Sciatic nerve (tissue), 2 donors: ENCODE measurements at places on chromosomes 4 and X. TPM values are rescaled to one million over a fixed set of nuclear protein-coding genes. Genes with fewer than 3 reads are reported as not detected.

DNA sequence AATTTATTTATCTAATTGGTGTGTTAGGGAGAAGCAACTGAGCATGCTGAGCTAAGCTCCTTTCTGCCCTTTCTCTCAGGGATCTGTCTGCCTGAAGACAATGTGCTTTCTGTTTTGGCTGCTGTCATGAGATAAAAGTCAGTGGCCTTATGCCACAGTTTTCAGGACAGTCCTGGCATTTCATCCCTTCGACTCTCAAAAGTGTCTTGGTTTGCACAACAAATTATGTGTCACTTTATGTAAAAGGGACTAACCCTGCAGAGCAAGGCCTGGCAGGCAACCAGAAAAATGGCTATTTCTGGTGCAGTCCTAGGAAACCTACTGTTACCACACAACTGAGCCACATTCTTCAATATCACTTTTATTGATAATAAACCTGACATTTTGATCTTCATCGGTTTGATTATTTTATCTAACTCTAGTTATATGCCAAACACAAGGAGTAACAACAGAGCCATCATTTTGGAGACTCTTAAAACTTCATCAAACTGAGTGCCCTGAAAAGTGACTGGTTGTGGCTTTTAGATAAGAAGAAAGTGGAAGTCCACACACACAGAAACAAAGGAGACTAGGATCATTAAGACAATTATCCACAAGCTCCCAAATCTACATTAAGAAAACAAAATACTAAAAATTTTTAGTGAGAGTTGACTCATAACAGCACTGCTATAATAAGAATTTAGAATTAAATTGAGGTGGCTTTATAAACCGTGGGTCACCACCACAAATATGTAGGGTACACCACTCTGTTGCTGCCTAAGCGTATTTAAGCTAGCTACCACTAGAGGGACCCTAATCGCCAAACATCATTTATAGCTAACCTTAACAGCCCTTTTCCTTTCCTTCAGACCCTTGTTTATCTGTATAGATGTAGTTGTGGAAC lies 95.9 kb upstream of the PTPN13 start:
- DNase-seq, result no peak

- DNase-seq, result no peak
Observed at GRCh38 chr4:152606753-152607152, 70.9 kb upstream of the FBXW7 start.

GRCh38 chrX:121405826-121406225 lies 358.4 kb downstream of the GLUD2 start:
- DNase-seq, result no peak

- no peak for DNase-seq
Observed at GRCh38 chr4:2217726-2218125, 24.2 kb downstream of the HAUS3 start.

CORIN gene
- total RNA-seq, result 0.36 TPM

PCDH18 gene
- 34.4 TPM for total RNA-seq
